HuH-7.5 (cell line): ENCODE measurements at places on chromosomes 16 and 17.

DNA sequence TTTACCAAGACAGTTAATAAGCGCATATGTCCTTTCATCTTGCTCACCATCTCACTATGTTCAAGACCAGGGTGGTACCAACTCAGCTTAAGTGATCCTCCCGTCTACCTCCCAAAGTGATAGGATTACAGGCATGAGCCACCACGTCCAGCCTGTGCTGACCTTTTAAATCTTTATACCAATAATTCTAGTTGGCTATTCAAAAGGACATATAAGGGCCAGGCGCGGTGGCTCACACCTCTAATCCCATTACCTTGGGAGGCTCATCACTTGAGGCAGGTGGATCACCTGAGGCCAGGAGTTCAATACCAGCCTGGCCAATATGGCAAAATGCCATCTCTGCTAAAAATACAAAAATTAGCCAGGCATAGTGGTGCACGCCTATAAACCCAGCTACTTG lies 2.4 kb downstream of the CEP95 start:
- DNase-seq = no peak

GRCh38 chr17:29760279-29761039 lies 137.7 kb upstream of the CORO6 start:
- no peak for DNase-seq

DNA sequence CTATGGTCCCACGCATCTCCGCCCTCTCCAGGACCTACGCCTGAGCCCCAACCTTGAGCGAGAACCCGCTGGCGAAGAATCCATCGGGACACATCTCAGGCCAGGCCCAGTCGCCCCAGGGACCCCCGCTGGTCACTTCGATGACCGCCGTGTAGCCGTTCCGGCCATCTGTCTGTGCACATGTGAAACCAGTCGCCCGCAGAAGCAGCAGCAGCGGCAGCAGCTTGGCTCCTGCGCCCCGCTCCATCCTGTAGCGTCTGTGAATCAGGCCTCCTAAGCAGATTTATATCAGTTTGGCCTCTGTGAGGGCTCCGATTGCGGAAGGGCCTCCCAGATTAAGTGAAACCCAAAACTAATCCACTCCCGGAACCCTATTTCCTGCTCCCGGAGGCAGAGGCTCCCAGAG lies at the start of gene VMO1:
Gene VMO1 (minus strand): TSS at position 259 of the 406 bp plus-strand sequence. CDS start 12 bp downstream, at position 247.
- no peak for DNase-seq

DNA sequence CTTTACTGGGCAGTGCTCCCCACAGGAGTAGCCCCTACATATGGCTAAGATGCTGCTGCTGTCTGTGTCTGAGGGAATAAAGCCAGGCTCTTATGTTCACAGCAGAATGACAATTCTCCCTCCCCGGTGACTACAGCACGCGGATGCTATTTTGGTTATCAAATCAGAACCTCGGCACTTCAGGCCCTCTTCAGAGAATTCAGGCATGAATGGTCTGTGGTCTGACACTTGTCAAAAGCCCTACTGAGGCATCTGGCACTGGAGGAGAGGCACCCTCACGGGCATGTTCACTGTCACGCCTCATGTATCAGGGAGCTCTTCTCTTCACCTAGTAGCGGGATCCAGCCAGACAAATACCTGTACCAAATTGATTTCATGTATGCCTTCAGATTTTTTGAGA lies 30.4 kb downstream of the KIAA0513 start:
- no peak for DNase-seq

GRCh38 chr17:4947010-4947410 lies 1.3 kb downstream of the PFN1 start:
- no peak for DNase-seq

GRCh38 chr17:28579526-28579925 lies 2.8 kb upstream of the ALDOC start:
- no peak for DNase-seq

DNA sequence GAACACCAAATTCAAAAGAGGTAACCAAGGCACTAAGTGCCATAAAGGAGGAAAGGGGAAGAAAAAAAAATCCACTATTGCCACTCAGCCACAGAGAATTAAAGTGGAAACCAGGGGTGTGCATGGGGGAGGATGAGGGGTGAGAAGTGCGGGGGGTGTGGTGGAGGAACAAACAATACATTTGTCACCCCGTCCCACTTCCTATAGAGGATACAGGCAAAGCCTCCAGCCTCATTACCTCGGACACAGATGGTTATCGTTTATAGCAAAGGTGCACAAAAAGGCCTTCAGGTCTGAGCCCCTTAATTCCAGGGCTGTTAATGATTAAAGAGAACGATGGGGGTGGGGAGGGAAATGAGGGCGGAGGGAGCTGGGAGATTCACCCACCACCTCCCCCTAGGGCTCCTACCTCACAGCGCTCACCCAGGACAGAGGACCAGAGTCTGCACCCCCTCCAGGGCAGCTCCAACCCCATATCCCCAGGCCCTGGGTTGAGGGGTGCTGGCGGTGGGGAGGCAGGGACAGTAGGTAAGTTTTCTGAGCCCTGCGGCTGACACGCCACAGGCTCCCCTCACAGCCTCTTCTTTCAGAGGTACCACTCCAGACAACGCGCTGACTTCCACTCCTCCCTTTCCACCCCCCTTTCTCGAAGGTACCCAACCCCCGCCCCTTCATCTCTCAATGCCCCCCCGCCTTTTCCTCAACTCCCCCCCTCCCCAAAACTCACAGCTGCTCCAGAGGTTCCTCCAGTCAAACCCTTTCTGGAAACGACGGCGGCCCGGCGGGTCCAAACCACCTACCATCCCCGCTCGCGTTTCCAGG lies 470 bp downstream of the DCUN1D3 start:
- peak; percentile 28 for DNase-seq

DNA sequence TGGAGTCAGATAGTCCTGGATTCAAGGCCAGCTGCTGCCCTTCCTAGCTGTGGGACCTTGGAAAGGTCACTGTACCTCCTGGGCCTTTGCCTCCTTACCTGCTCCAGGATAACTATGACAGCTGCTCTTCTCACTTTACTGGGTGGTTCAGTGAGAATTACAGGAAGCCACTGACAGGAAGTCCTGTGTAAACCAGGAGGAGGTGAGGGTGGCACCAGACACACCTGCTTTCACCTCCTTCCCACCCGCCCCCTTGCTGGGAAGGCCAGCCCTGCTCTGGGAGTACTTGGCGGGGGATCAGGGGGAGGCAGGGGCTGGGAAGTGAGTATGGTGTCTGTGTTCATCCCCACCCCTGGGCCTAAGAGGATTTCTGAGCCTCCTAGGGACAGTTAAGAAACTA lies 42.6 kb downstream of the CPNE2 start:
- DNase-seq = no peak

DNA sequence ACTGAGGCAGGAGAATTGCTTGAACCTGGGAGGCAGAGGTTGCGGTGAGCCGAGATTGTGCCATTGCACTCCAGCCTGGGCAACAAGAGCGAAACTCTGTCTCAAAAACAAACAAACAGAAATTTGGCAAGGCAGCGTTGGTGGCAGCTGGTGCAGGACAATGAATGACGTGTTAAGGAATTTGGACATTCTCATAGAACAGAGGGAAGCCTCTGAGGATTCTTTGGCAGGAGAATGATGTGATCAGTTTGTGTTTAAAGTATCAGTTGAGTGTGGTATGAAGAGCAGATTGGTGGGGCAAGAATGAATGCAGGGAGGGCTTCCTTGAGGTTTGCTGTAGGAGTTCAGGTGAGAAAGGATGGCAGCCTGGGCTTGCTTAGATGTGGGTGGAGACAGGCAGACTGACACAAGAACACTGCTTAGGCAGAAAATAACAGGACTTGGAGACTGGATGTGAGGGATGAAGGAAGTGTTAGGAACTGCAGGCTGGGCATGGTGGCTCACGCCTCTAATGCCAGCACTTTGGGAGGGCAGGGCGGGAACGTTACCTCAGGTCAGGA lies 4.8 kb downstream of the CYB5D2 start:
- no peak for DNase-seq

DNA sequence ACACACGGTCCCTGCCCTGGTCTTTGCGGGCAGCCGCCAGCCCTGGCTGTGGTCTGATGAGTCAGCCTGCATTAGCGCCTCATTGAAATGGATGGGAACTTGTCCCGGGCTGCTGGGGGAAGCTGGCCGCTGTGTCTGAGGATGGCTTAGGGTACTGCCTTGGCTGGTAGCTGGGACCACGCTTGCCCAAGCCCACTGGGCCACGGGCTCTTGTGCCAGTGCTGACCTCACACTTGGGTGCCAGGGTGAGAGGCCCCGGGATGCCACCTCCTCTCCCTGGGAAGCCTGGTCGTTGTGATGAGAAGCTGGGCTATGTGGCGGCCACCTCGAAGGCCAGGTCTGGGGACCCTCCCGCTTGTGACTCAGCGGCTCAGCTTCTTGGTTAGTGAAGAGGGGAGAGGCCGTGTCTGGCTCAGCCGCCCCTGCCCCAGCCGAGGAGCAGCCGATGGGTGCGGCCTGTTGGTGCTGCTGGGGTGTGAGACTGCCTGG lies 10.7 kb downstream of the CACNA1H start:
- DNase-seq = no peak

- DNase-seq = no peak
These were observed 127.9 kb upstream of the CDH11 start for GRCh38 chr16:65249768-65250167.

GRCh38 chr17:6474906-6475305 lies 30.7 kb downstream of the PIMREG start:
- no peak for DNase-seq

GRCh38 chr16:83849421-83849820 lies 41.6 kb downstream of the HSBP1 start:
- no peak for DNase-seq

DNA sequence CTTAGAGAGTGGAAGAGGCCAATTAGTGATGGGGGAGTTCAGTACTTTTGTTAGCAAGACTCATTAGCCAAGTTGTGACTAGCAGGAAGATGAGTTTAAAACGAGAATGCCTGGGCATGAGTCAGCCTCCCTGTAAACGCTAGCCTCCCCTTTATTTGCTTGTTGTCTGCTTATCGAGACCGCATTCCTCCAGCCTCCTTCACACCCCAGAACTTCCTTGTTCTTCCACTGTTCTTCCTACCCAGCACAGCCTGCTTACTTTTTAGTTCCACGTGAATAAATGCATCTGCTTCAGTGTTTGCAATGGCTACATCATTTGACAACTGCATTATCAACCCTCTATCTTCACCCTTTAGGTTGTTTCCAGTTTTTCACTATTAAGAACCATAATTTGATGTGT lies 20.2 kb upstream of the OR3A1 start:
- DNase-seq = no peak

DNA sequence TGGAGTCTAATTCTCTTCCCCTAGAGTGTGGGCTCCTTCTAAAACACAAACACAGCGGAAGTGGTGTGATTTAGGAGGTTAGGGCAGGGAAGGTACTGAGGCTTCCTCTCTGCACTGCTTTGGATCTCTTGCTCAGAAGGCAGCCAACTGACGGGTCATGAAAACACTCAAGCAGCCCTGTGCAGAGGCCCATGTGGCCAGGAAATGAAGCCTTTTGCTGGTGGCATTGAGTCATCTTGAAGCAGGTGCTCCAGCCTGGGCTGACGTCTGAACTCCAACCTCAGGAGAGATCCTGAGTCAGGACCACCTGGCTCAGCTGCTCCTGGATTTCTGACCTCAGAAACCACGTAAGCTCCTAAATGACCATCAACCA lies 72.9 kb downstream of the MRM1 start:
- no peak for DNase-seq
